HCT116 (cell line): ENCODE measurements at places on chromosomes 2 and 18. TPM values are rescaled to one million over a fixed set of nuclear protein-coding genes. Genes with fewer than 3 reads are reported as not detected.

EFHD1 gene
- total RNA-seq: 0.52 TPM

- H3K27ac ChIP-seq: no peak overlapping the region
- DNase-seq: no peak
- H3K4me1 ChIP-seq: no peaks in the 10 kb centered on the region
- no peaks in the 10 kb centered on the region for H3K27me3 ChIP-seq
- no peak overlapping the region for H3K4me3 ChIP-seq
- H3K36me3 ChIP-seq: no peaks in the 10 kb centered on the region
Measured at GRCh38 chr18:42165922-42166513, 211.0 kb downstream of the PIK3C3 start.

- H3K36me3 ChIP-seq: no peaks in the 10 kb centered on the region
- no peak overlapping the region for H3K4me3 ChIP-seq
- H3K27me3 ChIP-seq: no peaks in the 10 kb centered on the region
- H3K4me1 ChIP-seq: no peaks in the 10 kb centered on the region
- H3K27ac ChIP-seq: no peak overlapping the region
Measured at GRCh38 chr18:39675906-39676305, 2110.3 kb upstream of the CELF4 start.

GRCh38 chr18:24043403-24043802 lies 28.8 kb downstream of the TTC39C start:
- no peaks in the 10 kb centered on the region for H3K4me1 ChIP-seq
- no peaks in the 10 kb centered on the region for H3K27me3 ChIP-seq
- no peak overlapping the region for H3K4me3 ChIP-seq
- DNase-seq: no peak
- no peaks in the 10 kb centered on the region for H3K36me3 ChIP-seq
- no peak overlapping the region for H3K27ac ChIP-seq

ARHGEF33 gene
- total RNA-seq: 0.30 TPM

NT5C1B gene
- not detected for total RNA-seq

- H3K36me3 ChIP-seq: no peaks in the 10 kb centered on the region
- no peak for DNase-seq
- no peak overlapping the region for H3K4me3 ChIP-seq
- H3K27me3 ChIP-seq: no peaks in the 10 kb centered on the region
- no peak overlapping the region for H3K27ac ChIP-seq
Measured at GRCh38 chr2:67389286-67389685, 7.8 kb upstream of the ETAA1 start.

DNA sequence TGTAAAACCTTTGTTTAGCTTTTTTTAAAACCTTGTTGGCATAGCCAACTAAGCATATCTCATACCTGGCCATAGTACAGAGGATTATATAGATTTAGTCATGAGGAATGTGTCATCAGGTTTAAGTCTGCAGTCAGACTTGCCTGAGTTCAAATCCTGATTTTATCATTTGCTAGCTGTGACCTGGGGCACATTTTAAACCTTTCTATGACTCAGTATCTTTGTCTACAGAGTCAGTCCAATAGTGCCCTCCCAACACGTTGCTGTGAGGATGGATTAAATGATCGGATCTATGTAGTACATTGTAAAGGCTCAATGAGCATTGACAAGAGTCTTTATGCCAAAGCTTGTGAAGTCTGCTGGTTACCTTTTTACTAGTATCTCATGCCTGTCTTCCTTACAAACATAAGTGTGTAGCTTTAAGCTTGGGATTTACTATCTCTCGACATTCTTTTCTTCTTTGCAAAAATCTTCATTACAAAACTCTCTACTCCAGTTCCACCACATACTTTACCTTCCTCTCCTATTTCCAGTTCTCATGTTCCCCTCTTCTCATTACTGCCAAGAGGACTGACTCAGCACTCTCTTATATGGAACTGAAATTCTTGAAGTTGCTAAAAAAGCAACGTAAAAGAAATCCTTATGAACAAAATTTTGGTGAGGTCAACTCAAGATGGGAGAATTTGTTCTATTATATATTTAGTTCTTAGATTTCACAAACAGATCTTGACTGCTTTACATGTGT lies 68.1 kb upstream of the RBMS1 start:
- H3K4me1 ChIP-seq: peaks cover 5% of the 10 kb centered on the region; the same call in 1 of the 2 replicates
- no peak overlapping the region for H3K4me3 ChIP-seq
- no peak for DNase-seq
